Left lobe of liver (tissue), 2 donors: ENCODE measurements at places on chromosomes 1 and 21.

GRCh38 chr1:225677350-225678124 lies 24.6 kb upstream of the ENAH start:
- no peak for DNase-seq

DNA sequence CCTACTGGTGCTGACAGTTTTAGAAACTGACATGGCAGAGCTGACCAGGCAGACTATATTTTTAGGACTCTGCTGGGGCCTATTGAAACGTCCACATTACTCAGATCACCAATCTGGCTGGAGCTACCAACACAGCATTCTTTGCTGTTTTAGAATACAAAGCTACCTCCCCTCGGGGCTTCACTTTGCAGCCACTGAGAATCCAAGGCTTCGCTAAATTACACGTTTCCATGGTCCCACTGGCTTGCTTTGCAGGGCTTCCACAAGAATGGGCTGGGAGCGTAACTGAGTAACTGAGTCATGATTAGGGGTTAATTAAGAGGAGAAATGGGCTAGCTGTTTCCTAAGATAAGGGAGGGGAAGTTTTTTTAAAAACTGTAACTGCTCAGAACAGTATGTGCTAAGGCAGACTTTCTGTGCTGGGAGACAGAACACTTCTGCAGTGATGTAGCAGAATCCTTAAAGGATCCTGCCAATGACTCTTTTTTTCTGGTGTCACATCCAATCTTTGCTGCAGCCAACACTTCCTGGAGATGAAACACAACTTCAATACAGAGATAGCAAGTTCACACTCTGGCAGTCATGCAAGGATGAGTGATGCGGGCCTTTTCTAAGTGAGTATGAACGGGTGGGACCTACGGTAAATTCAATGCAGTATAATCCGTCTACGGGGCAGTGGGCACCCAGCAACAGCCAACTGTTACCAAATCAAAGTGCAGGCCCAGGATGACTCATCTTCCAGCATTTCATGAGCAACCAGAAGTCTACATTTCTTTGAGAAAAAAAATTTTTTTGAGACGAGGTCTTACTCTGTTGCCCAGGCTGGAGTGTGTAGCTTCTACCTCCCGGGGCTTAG lies 21.5 kb downstream of the NDUFS5 start:
- DNase-seq: no peak

- DNase-seq: no peak
These were observed 17.2 kb downstream of the NFYC start for GRCh38 chr1:40708750-40709099.

GRCh38 chr1:171965777-171966176 lies 124.5 kb downstream of the DNM3 start:
- no peak for DNase-seq

- DNase-seq: no peak
These were observed 15.0 kb downstream of the C1orf52 start for GRCh38 chr1:85244271-85245061.

GRCh38 chr1:156869455-156869854 lies 8.8 kb downstream of the NTRK1 start:
- no peak for DNase-seq

DNA sequence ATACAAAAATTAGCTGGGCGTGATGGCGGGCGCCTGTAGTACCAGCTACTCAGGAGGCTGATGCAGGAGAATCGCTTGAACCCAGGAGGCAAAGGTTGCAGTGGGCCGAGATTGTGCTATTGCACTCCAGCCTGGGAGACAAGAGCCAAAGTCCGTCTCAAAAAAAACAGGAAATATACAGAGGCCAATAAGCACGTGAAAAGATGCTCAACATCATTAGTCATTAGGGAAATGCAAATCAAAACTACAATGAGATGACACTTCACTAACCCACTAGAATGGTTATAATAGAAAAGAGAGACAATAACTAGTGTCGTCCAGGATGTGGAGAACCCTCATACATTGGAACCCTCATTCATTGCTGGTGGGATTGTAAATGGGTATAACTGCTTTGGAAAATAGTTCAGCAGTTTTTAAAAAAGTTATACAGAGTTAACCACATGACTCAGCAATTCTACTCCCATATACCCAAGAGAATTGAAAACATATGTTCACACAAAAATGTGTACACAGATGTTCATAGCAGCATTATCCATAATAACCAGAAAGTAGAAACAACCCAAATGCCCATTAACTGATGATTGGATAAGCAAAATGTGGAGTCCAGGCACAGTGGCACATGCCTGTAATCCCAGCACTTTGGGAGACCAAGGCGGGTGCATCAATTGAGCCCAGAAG lies 6.4 kb upstream of the E2F2 start:
- DNase-seq: no peak

- DNase-seq: peak; percentile 97
These were observed at the start of gene G0S2 for GRCh38 chr1:209674957-209675564. G0S2 (plus strand) TSS chr1:209675412; CDS start chr1:209675685, 273 bp downstream.

DNA sequence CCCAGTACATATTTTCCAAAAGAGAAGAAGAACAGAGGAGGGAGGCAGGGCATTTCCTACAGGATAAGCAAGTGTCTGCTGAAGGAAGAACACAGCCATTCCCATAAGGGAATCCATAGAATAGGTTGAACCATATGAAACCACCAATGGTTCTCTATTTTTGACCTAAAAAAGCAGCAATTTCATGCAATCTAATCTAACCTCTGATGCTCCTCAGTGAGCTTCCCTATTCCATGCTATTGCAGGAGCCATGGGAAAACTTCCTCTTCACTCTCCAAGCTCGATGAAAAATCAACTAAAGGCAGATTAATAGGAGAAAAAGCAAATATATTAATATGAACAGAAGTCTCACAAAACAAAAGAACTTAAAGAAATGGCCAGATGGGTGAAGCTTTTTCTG lies 50.5 kb downstream of the SIPA1L2 start:
- DNase-seq: no peak

DNA sequence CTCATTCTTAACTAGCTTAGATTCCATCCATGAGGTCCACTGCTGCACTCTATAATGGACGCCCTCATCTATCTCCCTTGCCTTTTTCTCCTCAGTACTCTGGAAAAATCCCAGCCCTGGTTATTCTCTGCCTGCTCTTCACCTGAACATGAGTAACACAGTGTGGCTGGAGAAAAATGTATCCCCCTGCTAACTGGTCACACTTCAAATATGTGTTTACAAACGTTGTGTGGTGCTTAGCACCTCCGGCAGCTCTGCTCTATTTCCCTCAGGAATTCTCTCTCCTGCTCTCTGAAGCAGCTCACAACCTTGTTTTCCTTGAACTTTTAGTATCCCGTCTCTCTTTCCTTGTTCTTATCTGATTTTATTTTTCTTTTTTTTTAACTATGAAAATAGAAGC lies 4.1 kb downstream of the SCCPDH start:
- DNase-seq: no peak

- no peak for DNase-seq
These were observed 428.5 kb upstream of the RUNX1 start for GRCh38 chr21:35477622-35478021.

DNA sequence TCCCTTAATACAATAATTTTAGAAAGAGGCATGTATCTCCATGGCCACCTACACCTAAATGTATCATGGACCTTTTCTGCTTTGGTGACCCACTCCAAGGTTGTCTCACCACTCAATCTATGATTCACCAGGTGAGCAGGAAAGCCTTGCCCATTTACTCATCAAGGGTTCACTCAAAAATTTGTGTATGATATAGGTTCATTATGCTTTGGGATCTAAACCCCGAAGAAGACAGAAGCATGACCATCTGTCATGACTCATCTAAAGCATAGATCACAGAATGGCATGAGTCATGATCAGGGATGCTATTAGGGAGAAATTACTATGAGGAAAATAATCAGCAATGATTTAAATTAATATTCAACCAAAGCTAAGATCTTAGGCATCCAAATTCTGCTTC lies 38.5 kb downstream of the PYHIN1 start:
- DNase-seq: no peak

DNA sequence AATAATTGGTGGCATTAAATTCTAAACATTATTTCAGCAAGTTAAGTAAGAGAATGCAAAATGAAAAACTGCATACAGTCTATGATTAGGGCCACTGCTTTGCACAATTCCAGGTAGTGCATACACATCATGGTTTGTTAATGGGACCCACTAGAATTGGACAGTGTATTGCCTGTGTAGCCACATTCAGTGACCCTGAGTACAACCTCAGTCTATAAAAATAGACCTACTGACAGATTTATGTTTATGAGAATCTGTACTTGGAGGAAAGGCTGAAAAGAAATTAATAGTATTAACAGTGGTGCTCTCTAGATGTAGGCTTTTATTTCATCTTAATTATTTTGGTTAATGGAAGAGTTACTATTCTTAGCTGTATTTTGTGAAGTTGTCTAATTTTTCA lies 18.8 kb downstream of the UAP1 start:
- DNase-seq: no peak

DNA sequence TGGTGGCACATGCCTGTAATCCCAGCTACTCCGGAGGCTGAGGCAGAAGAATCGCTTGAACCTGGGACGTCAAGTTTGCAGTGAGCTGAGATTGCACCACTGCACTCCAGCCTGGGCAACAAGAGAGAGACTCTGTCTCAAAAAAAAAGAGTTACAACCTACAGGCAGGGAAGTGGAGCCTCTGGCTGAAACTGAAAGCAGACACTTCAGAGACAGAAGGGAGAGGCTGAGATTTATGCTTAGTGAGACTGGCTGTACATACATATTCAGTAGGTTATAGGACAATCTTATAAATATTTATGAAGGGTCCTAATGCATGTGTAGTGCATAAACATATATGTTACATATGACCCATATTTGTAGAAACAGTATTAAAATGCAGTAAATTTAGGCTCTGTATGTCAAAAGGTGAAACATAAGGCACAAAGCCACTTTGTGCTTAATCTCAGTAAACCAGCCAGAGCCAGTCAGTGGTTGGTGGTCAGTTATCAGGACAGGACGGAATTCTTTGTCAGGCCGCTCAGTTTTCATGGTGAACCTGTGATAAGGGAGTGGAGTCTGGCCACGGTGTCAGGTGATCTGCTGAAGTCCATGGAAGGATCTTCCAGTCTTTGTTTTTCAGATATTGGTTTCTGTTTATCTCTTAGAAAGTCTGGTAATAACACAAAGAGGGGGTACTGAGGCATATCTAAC lies 13.7 kb downstream of the RHEX start:
- DNase-seq: no peak

GRCh38 chr1:89719502-89720306 lies 86.8 kb downstream of the LRRC8C start:
- no peak for DNase-seq

- DNase-seq: no peak
These were observed 27.5 kb upstream of the SLC30A1 start for GRCh38 chr1:211606332-211606913.

- DNase-seq: no peak
These were observed 9.6 kb upstream of the GUCA2A start for GRCh38 chr1:42173961-42174735.

DNA sequence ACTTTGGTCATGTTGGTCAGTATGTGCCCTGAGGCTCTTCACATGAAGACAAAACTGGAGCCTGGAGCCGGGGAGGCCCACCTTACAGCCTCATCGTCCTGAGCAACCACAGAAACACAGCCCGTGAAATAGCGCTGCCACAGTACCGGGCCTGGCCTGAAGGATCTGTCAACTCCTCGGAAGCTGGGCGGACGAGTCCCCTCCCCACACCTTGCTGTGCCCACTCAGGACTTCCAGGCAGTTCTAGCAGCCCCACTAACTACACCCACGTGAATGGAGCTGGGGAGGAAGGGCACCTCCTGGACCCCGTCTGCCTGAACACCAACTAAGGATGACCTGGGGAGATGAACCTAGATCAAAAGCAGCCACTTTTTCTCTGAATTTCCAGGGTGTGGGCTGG lies 24.7 kb downstream of the SDE2 start:
- DNase-seq: no peak

DNA sequence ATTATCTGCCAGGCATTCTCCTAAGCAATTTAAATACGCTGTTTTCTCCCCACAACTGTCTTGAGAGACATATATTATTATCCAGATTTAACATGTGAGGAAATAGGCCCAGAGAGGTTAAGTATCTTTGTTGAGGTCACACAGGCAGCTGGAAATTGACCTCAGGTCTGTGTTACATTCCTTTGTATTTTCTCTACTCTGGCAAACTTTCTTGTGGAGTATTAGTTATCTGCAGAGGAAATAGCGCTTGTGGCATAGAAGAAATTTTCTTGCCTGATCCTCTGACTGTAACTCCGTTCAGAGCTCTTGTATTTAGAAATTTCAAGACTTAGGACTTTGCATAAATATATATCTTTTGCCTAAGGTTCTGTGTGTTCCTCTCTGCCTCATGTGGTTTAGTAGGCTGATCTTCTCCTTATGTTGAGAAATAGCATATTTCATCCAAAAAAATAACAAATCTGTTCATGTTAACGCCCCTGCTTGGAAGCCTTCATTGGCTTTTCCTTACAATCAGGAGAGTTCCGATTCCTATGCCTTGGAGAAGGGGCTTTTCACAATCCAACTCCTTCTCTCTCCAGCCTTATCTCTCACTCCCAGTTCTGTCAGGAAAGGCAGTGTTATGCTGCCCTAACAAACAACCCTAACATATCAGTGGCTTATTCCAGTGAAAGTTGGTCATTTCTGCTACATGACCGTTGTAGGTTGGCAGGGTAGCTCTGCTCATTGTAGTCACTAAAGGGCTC lies 2.5 kb upstream of the JUN start:
- no peak for DNase-seq

DNA sequence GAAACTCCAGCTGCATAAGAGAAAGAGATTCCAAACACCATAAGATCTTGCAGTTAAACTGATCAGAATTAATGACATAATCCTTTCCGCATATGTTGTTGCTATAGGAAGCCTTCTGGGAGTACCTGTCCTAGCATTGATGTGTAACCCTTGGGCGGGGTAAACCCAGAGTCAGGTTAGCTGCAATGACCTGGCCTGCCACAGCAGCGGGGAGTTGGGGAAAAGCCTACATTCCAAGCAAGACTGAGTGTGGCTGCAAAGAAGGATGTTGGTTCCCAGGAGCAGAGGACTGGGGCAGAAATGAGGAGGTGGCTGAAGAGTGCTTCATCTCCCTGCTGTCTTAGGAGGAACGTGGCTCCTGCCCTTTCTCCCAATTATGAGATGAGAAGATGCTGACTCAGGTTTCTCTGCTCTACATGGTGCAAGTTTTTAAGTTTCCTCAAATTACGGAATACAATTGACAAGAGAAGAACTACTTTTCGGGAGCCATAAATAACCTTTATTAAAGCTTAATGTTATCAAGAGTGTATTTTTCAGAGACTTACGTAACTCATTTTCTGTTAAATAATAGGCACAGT lies 142.1 kb downstream of the RYR2 start:
- DNase-seq: no peak

- no peak for DNase-seq
These were observed 6.4 kb downstream of the TMEM50B start for GRCh38 chr21:33473344-33473743.
